ENCODE measurements at places on chromosomes 1 and 21. TPM values are rescaled to one million over a fixed set of nuclear protein-coding genes. Genes with fewer than 3 reads are reported as not detected.
A peak's percentile ranks its signal among the peaks of the same experiment; 100 is the strongest.

CYP4A22 gene
- total RNA-seq, result not detected

- no peaks in the 10 kb centered on the region for H3K4me1 ChIP-seq
- DNase-seq, result no peak
- H3K27me3 ChIP-seq, result peaks cover 80% of the 10 kb centered on the region
- H3K4me3 ChIP-seq, result no peak overlapping the region
These were observed 46.3 kb downstream of the GPA33 start for GRCh38 chr1:167043752-167044488.

DNA sequence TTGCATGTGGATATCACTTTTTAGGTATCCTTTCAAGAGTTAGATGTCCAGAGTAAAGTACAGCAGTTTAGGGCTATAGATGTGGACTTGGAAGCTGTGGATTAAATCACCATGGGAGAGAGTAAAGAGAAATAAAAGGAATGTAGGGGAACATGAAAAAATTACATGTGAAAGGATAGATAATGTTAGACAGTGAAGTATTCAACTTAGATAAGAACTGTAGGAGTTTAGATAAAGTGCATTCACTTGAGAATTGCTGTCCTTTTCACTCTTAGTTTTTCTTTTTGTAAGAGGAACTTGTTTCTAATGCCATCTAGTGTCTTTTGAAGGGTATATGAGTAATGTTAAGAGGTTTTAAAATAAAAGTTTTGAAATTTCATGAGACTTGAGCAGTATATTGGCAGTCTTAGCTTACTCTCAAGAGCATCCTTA is 40.1 kb downstream of the MAST2 start:
- peaks cover 2% of the 10 kb centered on the region for H3K36me3 ChIP-seq
- peaks cover 13% of the 10 kb centered on the region for H3K4me1 ChIP-seq
- DNase-seq, result no peak
- no peak overlapping the region for H3K4me3 ChIP-seq

GRCh38 chr1:12040457-12041051 is 21.3 kb downstream of the MIIP start:
- no peaks in the 10 kb centered on the region for H3K36me3 ChIP-seq
- peaks cover 5% of the 10 kb centered on the region for H3K4me1 ChIP-seq
- H3K4me3 ChIP-seq, result no peak overlapping the region
- no peak overlapping the region for H3K27ac ChIP-seq

DNA sequence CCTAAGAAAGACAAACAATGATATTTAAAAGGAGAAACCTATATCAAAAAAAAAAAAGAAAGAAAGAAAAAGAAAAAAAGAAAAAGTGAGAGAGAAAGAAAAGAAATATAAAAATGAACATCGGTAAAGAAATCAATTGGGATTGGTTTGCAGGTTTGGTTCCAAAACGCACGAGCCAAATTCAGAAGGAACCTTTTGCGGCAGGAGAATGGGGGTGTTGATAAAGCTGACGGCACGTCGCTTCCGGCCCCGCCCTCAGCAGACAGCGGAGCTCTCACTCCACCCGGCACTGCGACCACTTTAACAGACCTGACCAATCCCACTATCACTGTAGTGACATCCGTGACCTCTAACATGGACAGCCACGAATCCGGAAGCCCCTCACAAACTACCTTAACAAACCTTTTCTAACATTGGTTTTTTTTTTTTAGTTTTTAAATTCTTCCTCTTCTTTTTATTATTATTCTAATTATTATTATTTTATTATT is 11.7 kb downstream of the LHX9 start:
- H3K4me3 ChIP-seq, result peak overlapping the region; percentile 40
- H3K4me1 ChIP-seq, result peaks cover 4% of the 10 kb centered on the region
- H3K27me3 ChIP-seq, result peaks cover 91% of the 10 kb centered on the region
- H3K36me3 ChIP-seq, result peaks cover 2% of the 10 kb centered on the region

- H3K27ac ChIP-seq, result peak overlapping the region; percentile 85
- no peak overlapping the region for H3K4me3 ChIP-seq
- peaks cover 15% of the 10 kb centered on the region for H3K36me3 ChIP-seq
- peaks cover 16% of the 10 kb centered on the region for H3K4me1 ChIP-seq
- no peak for DNase-seq
- no peaks in the 10 kb centered on the region for H3K27me3 ChIP-seq
These were observed 66.1 kb downstream of the NID1 start for GRCh38 chr1:235998812-235999211.
